ENCODE measurements at places on chromosomes 1 and 21.

- DNase-seq, result no peak
Measured at GRCh38 chr1:224785622-224786021, 143.9 kb upstream of the DNAH14 start.

GRCh38 chr1:108785264-108785663, 38.8 kb downstream of the STXBP3 start:
- no peak for DNase-seq

DNA sequence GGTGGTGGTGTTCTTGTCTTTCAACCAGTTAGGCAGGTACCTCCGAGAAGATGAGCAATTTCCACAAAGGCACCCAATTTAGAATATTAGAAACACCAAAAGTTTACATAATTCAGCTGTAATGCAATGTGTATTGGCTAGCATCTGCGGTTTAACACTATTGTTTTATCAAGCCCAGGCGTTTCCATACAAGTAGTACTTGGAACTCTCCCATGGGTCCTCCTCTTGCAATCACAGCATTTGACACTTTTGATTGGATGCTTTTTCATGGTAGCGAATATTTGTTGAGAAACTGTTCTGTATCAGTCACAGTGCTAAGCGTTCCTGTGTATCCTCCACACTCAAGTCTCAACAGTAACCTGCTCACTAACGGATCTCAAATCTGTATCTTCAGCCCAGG, 20.1 kb upstream of the MAP1LC3C start:
- no peak for DNase-seq

DNA sequence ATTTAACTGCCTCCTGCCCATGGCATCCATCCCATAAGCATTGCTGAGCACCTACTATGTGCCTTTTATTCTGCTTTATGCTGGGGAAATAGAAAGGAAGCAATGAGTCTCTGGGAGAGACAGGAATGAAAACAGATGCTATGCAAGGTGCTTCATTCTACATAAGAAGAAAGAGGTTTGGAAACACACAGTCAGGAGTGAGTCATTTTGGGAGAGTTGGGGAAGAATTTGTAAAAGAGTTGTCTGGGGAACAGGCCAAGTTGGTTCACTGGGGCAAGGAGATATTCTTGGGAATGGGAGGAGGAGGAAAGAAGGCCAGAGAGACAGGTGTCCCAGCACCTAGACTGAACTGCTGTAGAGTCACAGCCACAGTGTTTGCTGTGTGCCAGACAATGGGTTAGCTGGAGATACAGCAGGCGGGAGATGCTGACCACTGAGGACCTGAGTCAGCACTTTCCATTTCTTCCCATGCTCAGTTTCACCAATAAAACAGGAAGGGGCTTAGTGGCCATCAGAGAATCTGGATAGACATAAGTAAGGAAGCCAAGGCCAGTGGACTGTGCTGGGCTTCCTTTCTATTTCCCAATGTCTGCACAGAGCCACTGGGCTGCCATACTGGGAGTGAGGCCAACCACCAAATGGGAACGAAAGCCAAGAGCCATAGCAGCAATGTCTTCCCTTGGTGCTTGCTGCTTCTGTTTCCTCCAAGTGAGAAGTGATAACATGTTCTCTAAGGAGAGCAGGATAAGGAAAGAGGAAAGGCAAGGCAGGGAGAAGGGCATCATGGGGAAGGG, 187.7 kb upstream of the USP24 start:
- no peak for DNase-seq

- no peak for DNase-seq
Measured at GRCh38 chr1:76862447-76862846, 4.8 kb upstream of the ST6GALNAC5 start.

DNA sequence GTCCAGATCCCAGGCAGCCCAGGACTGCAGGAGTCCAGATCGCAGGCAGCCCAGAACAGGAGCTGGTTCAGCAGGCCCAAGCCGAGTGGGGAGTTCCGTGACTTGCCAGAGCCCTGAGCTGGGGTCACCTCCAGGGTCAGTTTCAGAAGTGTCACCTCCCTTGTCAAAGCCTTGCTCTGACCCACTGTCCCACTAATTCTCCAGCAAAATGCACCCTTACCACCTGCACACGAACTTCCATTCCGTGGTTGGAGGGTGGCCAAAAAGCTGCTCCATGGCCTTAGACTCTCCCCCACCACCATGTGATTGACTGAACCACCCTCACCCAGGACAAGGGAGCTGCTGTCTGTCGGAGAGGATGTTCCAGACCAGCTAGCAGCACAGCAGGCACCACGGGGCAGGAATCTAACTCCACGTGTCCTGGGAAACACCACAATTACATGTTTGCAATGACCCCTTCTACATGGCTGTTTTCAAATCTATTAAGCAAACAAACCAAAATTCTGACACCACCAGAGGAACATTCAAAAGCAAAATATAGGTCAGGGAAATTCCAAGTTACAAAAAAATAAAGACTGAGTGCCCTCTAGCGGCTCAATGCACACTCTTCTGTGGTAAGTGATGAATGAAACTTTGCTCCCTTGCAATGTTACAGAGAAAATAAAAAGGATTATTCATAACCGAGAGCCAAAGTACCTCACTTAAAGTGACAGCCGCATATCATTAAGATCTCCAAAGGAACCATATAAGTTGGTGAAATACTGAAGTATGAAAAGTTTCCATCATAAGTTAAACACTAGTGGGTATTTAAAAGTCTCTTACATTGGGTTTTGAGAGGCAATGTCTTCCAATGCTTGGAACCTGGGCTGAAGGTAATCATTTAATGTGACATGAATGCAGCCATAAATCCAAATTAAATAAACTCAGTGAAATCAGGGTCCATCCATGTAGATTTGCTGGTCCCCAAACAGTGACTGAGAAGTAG, 76.3 kb downstream of the NPHP4 start:
- peak; percentile 95 for DNase-seq

DNA sequence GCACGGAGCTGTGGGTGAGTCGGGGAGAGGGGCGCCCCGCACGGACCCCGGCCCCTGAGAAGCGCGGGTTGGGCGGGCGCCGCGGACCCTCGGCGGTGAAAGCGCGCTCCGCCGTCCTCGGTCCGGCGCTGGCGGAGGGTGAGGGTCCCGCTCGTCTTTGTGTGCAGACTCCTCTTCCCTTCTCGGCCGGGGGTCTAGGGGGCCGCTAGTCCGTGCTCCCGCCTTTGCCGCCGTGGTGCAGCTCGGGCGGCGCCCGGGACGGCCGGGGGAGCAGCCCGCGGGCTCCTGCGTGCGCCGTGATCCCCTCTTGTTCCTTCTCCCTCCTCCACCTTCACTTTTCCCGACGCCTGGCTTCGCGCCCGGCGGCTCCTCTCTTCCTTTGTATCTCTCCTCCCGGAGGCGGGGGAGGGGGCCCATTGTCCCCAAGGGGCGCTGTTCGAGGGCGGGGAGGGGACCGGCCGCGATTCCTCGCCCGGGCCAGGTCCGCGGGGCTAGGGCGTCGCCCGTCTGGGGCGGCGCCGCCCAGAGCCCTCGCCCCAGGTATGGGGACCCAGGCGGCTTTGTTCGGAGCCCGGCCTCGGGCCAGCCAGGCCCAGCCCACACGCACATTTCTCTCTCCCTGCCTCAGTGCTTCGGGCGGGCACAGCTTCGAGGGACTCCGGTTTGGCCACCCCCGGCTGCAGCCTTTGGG, 519 bp downstream of the FNBP1L start:
- DNase-seq, result peak; percentile 84

- DNase-seq, result no peak
Measured at GRCh38 chr1:15968172-15968571, 7.7 kb downstream of the ZBTB17 start.

DNA sequence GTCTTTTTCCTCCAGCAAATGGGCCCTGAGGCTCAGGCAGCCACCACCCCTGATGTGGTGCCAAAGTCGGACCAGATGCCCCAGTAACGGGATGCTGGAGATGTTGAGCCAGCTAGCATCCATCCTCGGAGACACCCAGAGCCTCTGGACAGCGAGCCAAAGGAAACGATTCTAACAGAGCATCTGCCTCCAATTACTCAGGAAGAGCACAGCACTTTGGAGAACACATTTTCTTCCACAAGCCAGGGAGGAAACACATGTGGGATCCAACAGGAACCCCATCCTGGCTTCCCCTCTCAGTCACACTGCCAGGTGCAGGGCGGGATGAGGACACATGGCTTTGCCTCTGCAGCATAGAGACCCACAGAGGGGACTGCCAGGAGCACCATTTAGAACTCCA, 44.9 kb downstream of the C1orf198 start:
- no peak for DNase-seq

DNA sequence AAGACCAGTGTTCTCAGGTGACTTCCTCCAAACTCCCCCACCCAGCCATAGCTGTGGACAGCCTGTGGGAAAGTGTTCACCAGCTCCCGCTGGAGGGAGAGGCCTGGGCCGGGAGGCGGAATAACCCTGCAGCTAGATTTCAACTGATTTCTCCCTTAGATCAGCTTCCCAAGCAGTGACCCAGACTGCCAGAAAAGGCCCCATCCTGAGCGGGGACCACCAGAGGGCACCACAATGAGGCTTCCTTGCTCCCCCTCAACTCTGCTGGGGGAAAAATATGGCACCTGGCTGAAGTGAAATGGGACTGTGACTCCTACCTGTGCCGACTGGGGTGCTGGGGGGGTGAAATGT, 50.8 kb downstream of the RHBG start:
- DNase-seq, result no peak

DNA sequence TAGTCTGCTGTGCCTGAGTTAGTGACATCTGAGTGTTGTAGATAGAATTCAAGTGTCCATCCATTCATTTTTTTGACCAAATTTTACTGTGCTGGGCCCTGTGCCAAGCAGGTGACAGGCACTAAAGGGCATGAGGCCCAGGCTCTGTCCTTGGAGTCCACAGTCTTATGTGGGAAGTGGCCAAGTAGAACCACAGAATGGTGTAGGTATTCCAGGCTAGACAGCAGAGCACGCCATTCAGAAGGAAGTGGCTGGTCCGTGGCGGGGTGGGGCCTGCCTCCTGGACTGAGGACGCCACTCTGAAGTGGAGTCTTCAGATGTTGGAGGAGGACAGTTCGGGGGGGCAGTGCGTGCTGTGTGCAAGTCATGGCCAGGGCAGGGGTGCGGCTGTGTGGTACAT, 68.9 kb upstream of the ACTL8 start:
- no peak for DNase-seq

- no peak for DNase-seq
Measured at GRCh38 chr1:159980786-159981185, 26.7 kb upstream of the SLAMF9 start.

GRCh38 chr1:184036517-184036949, 995 bp downstream of the COLGALT2 start:
- no peak for DNase-seq

- no peak for DNase-seq
Measured at GRCh38 chr1:220888417-220888986, 9.3 kb downstream of the HLX start.

DNA sequence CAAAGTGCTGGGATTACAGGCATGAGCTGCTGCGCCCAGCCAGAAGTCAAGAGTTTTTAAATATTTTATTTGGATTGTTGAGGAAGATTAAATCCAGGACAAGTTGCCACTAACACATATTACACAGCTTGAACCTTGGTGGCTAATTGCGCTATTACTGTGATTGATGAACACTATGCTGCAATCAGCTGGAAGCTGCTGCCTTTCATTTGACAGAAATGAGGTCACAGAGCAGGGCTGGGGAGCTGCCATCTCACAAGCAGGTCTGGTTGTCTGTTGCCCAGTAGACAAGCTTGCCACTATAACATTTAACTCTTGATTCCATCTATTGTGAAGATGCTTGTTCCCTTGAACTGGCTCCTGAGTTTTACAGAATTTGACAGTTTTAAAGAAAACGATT, 37.4 kb upstream of the NRDC start:
- no peak for DNase-seq

DNA sequence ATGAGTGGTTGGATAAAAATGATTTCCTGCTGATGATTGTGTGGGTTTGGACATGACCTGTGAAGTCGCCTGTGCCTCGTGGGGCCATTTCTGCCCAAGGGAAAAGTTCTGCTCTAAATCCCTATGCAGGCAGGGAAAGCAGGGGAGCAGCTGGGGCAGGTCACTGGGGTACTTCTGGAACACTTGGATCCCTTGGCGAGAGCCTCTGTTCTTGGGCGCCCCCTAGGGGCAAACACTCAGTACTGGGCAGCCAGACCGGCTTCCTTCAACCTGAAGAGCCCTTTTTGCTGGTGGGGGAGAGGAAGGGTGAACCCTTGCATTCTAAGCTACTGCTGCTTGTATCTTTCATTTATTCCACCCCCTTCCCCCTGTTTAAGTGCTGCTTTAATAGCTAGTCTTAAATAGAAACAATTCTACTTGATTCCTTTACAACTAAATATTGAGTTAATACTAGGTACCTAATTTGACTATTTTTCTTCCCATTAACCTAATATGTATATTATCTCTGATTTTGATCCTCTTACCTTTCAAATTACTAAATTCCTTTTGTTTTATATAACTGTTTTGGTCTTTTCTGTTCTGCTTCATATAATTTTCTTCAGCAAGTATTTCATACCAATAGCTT, 5.1 kb upstream of the CLEC20A start:
- peak; percentile 65 for DNase-seq

GRCh38 chr21:35737899-35738346, 322.4 kb downstream of the SETD4 start:
- no peak for DNase-seq

- no peak for DNase-seq
Measured at GRCh38 chr1:11787251-11787803, 18.4 kb downstream of the MTHFR start.

- no peak for DNase-seq
Measured at GRCh38 chr1:232047473-232047872, 420.9 kb downstream of the DISC1 start.

DNA sequence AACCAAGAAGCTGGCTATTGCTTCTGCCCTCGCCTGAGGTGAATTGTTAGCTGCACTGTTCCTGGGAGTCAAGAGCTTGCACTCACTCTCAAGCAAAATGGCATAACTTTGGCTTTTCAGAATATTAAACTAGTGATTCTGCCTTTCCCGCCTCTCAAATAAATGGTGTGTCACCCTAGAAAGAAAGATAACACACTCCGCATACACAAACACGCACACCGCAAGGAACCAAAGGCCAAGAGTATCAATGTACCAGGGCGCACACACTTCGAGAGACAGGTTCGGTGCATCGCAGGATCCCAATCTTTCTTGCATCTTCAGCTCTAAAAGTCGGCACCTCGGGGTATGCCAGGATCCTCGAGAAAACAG, 470 bp upstream of the RTCA start:
- peak; percentile 45 for DNase-seq
